Stimulated activated naive B cell treated with anti-CD40 and anti-IgM and Interleukin-4, amounts not matched to agents 10 μg/mL and 1 μg/mL and 100 μg/mL, for 72 hours (primary cell): ENCODE measurements at places on chromosomes 7 and 10.

GRCh38 chr10:30045961-30046360 is 13.4 kb downstream of the JCAD start:
- no peak for DNase-seq

DNA sequence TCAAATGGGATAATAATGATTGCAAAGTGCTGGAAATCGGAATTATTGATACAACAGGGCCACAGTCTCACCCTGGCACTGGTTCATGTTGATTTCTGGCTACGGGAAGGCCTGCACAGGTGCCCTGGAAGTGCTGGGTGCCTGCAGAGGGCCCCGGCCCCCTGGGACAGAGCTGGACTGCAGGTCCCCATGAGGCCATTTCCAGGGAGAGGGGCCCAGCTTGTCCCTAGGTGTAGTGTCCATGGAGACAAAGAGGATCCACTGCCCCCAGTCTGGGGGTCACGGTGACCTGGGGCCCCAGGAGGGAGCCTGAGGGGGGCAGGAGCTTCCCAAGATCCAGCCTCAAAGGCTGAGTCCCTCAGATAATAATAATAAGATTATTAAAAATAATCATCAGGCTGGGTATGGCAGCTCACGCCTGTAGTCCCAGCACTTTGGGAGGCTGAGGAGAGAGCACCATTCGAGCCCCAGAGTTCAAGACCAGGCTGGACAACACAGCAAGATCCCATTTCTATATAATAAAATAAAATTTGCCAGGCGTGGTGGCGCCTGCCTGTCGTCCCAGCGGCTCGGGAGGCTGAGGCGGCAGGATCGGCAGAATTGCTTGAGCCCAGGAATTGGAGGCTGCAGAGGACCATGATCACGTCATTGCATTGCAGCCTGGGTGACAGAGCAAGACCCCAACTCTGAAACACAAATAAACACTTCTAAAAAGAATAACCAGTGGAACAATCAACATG is 98.1 kb downstream of the MICALL2 start:
- DNase-seq, result no peak

- DNase-seq, result no peak
Measured at GRCh38 chr7:5638994-5639393, 142.5 kb downstream of the RNF216 start.

GRCh38 chr7:130611218-130611617 is 57.3 kb downstream of the COPG2 start:
- no peak for DNase-seq

- no peak for DNase-seq
Measured at GRCh38 chr7:50774319-50774718, 8.4 kb downstream of the GRB10 start.

GRCh38 chr10:28530751-28531150 is 2.2 kb upstream of the WAC start:
- DNase-seq, result no peak

- DNase-seq, result no peak
Measured at GRCh38 chr10:117673230-117674010, 130.9 kb downstream of the EMX2 start.

DNA sequence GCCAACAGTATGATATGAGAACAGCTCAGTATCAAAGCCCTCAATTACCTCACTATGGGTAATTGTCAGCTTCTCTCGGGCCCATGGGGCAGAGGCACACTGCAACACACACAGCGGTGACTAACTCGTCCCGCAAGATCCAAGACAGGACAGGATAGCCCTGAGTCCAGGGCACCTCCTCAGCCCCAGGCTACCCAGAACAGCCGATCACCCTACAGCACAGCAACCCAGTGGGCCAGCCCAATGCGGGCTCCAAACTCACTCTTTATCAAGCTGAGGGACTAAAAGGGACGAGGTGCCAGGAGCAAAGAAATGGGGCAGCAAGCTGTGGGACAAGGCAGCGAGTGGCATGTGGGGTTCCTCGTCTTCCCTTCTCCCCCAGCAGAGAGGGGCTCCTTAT is 765.1 kb downstream of the GRID1 start:
- DNase-seq, result no peak

- DNase-seq, result no peak
Measured at GRCh38 chr7:119007236-119007635, 782.7 kb downstream of the ANKRD7 start.

- no peak for DNase-seq
Measured at GRCh38 chr7:7129381-7129780, 53.0 kb upstream of the C1GALT1 start.

DNA sequence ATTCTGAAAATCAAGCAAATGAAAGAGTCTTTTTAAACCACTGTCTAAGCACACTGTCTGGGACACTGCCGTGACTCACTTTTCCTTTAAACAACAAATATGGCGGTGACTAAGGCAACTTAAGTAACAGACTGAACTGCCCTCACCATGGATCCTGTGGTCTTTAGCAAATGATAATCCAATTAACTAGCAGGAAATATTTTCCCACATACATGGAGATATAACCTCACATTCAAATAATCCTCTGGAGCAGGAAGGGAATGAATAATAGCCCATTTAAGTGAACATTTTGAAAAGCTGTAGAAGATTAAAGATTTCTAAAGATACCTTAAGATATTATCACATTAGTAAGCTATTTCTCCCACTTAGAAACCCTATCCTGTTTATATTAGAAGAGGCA is 40.3 kb upstream of the LRRC17 start:
- DNase-seq, result no peak

DNA sequence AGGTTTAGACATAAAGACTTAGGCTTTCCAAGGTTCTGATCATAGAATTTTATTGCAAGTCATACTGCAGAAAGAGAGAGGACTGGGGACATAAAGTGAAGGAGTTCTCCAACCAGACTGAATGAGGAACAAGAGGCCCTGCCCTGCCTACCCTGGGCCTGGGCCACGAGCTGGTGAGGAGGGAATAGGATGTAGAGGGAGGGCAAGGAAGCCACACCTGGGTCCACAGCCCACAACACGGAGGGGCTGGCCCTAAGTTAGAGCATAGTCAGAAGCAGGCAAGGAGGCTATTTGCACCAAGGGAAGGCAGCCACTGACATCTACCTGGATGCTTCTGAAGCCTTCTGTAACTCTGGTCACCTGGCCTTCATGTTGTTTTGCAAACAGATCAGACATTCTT is 82.2 kb upstream of the CXCL12 start:
- DNase-seq, result no peak

- DNase-seq, result no peak
Measured at GRCh38 chr7:3861386-3861785, 560.3 kb downstream of the SDK1 start.

GRCh38 chr7:92042056-92042737 is 92.1 kb downstream of the CYP51A1 start:
- no peak for DNase-seq

- no peak for DNase-seq
Measured at GRCh38 chr7:132095111-132095765, 481.0 kb downstream of the PLXNA4 start.

DNA sequence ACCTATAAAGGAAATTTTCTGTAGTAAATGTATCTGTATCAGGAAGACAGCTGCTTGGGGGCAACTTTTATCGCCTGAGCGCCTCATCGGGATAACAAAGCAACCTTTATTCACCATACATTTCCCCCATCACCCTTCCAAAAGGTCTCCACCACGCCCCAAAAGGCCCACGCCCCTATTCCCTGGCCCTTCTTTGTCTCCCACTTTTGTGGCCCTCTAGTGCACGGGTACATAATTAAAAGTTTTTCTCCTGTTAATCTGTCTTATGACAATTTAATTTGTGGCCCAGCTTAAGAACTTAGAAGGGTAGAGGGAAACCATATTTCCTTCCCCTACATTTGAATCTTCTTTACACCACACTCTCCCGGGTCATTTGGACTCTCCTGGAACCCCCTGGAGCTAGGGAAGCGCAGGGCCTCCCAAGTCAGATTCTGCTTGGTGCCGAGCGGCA is 625 bp downstream of the RP9 start:
- DNase-seq, result no peak

- no peak for DNase-seq
Measured at GRCh38 chr7:129126314-129126713, 18.2 kb upstream of the TSPAN33 start.

DNA sequence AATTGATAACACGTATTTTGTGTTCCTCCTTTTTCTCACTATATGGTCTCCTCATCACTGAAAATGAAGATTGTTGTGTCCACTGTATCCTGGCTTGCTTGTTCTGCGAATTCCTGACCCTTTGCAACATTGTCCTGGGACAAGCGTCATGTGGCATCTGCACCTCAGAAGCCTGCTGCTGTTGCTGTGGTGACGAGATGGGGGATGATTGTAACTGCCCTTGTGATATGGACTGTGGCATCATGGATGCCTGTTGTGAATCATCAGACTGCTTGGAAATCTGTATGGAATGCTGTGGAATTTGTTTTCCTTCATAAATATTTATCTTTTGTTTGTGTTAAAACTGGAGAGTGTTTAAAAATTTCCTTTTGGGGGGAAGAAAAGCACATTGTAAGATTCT is 93.7 kb downstream of the MDFIC start:
- DNase-seq, result no peak

GRCh38 chr10:128808921-128809440 is 658.1 kb upstream of the MGMT start:
- no peak for DNase-seq

DNA sequence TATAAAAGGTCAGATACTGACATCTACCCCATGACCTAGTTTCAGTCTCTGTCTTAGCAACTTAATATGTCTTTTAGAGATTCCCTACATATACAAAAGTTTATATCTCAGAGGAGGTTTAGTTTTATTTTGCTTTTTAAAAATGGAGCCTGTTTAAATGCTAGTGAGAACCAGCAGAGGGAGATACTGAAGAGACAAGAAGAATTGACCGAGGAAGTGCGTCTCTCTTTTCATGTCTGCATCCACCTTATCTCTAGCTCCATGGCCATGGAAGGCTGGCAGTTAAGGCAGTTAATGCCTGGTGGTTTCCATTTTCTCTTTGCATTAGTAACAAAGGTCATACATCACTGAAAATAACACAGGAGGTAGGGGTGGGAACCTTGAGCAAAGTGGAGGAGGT is 10.7 kb downstream of the SUV39H2 start:
- DNase-seq, result no peak

- DNase-seq, result no peak
Measured at GRCh38 chr7:132899833-132900232, 182.1 kb downstream of the CHCHD3 start.

DNA sequence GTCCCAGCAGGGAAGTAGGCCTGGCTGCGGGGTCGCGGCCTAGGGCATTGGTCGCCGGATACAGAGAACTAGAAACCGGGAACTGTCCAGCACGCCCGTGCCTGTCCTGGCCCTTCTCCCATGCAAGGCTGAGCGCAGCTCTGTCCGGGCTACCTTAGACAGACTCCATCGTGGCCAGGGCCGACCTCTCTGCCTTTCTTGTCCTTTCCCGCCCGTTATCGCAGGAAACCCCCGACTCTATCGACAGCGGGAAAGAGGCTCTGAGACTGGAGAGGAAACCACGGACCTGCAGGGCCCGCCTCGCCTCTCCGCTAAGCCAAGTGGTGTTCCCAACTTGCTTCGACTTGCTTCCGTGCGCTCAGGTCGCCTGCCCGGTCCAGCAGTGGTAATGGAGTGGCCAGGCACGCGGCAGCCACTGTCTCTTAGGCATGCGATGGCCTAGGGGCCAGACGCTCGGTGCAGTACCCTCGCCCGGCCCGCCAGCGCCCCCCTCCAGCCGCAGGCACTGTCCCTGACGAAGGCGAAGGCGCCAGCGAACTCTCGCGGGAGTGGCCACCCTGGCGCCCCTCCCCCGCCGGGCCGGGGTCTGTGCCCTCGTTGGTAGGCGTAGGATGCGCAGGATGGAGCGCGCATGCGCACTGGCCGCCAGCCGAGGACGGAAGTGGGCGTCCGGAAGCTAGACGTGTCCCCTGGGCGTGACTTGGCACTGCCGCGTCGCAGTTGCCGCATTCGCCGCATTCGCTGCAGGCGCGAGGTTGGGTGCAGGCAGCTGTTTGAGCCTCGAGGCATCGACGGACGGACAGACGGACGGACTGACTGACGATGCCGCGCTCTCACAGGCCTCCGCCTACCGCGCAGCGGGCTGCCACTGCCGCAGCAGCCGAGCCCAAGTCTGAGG is 54.4 kb downstream of the MCMBP start:
- DNase-seq, result no peak

DNA sequence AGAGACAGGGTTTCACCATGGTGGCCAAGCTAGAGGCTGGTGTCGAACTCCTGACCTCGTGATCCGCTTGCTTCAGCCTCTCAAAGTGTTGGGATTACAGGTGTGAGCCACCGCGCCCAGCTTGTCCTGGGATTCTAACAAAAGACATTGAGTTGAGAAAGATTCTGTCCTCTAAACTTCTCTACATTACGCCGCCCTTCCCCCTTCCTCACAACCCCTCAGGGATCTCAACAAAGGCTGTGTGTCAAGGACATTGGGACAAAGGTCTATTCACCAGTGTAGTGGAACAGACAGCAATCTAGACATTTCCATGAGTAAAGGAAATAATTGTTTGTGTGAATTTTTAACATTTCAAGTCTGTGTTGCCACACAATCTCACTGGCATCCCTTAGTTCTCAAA is 68.8 kb upstream of the KIF5B start:
- no peak for DNase-seq

GRCh38 chr7:48087349-48087748 is 1.7 kb upstream of the UPP1 start:
- no peak for DNase-seq

DNA sequence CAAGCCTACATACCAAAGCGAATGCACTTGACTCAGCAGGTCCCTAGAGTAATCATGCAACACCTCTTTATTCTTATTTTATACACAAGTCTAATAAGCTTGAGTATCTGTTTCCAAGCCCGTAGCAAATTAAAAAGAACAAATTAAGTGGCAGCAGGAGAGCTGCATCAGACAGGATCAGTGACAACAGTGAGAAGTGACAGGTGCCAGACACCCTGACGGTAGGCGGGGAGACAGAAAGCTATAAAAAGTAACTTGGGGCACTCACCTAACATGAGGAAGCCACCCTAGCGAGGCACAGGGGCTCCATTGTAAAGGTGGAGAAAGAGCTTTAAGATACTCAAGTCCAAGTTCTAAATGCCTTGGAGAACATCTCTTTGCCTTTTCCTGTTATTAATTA is 174.2 kb downstream of the PLXNA4 start:
- DNase-seq, result no peak

- no peak for DNase-seq
Measured at GRCh38 chr10:91590904-91591796, 41.7 kb downstream of the PPP1R3C start.

DNA sequence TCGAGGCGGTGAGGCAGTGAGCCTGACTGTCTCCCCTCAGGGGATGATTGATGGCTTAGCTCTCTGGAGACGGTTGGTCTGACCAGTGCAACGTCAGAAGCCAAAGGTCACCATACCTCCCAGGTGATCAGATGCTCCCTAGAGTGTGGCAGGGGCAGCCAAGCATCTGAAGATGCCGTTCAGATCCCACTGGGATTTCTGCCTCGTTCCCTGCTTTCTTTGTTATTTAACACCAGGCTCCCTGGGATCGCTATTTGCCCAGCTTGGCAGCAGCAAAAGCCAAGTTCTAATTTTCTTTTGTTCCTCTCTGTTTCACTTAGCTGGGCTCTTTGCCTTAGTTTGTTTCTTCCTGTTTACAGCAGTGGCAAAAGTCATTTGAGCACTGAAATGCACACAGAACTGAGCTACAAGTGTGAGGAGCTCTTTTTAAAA is 53.5 kb upstream of the SVIL start:
- no peak for DNase-seq
